Daoy (cell line): ENCODE measurements at places on chromosomes 16 and 17. TPM values are rescaled to one million over a fixed set of nuclear protein-coding genes. Genes with fewer than 3 reads are reported as not detected.

The OMG gene
- not detected in 2 replicates for total RNA-seq

The RHBDL1 gene
- total RNA-seq, result 0.11 and 1.5 TPM in 2 replicates

The C16orf74 gene
- 14.1 and 17.8 TPM in 2 replicates for total RNA-seq

The PRKCB gene
- total RNA-seq, result 2.2 and 3.6 TPM in 2 replicates

The HSD17B1 gene
- total RNA-seq, result under 0.01 and 0.09 TPM in 2 replicates

The GAS2L2 gene
- not detected in 2 replicates for total RNA-seq

The SLC6A2 gene
- not detected in 2 replicates for total RNA-seq

The AKTIP gene
- total RNA-seq, result 7.6 and 14.1 TPM in 2 replicates

DNA sequence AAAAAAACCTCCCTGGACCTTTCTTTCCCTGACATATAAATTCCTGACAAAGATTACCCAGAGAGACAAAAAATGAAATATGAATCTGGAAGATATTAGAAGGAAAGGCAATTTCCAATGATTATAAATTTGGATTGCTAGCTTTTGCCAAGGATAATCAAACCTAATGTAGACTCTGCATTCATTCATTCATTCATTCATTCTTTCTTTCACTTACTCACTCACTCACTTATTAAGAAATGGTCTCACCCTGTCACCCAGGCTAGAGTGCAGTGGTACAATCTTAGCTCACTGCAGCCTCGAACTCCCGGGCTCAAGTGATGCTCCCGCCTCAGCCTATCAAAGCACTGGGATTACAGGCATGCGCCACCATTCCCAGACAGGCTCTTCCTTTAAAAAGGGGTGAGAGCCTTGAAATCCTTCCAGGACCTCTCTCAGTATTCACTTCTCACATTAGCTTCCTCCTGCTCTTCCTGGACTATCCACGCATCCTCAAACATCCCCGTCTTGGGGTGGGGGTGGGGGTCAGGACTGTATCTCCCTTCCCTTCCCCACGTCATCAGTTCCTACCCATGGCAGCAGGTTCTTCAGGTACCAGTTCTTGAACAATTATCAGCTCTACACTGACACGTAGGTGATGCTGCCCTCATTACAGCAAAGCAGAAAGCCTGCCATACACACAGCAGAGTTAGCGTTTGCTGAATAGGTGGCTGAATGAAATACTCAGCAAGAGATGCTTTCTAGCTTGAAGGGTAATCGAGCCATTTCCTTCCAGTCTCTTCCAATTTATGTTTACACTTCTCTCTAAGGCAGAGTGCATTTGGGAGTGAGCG, 19.8 kb downstream of the PRPSAP1 start:
- no peak for DNase-seq

GRCh38 chr17:32518646-32519227, 31.9 kb downstream of the CDK5R1 start:
- DNase-seq, result no peak

DNA sequence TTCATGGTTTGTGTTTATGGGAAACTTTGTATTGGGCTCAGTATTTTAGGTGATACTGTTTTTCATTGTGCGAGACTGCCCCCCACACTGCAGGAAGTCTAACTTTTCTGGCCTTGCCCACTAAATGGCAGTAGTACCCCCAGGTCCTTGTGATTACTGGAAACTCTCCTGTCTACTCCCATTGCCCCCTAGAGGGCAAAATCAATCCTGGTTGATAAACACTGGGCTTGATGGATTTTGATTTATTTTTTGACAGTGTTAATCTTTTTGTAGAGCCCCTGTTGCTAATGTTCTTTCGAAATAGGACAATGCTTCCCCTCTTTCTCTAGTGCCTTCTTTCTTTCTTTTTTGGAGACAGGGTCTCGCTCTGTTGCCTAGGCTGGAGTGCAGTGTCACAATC, 15.5 kb downstream of the METTL9 start:
- DNase-seq, result no peak

DNA sequence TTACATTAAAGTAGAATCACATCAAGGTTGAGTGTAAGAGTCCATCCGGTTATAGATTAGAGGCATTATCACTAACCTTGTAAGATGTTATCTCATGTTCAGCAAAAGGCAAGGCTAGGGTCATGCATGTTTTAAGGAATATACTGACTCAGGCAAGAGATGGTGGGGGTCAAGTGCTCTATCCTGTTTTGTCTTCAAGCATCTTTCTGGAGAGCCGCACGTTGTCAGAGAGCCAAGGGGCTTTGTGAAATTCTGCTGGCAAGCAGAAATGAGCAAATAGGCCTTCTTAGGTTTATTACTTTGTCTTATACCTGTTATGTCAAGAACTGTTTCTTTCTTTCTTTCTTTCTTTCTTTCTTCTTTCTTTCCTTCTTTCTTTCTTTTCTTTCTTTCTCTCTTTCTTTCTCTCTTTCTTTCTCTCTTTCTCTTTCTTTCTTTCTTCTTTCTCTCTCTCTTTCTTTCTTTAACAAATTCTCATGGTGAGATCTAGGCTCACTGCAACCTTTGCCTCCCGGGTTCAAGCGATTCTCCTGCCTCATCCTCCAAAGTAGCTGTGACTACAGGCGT, 47.3 kb upstream of the IL34 start:
- no peak for DNase-seq

GRCh38 chr16:83433201-83433600, 374.6 kb upstream of the HSBP1 start:
- DNase-seq, result no peak

DNA sequence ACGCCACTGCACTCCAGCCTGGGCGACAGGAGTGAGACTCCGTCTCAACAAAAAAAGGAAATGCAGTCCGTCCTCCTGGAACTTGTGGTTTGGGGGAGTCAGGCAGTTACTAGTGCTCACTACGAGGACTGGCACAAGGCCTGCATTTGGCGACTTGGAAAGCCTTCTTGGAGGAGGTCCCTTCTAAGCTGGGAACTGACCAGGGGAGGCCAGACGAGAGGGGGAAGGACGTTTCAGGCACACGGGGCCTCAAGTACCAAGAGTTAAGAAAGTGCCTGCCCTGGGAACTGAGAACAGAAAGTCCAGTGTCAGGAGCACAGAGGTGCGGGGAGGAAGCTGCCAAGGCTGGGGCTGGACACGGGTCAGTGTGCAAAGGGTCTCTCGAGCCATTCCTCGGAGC, 89.9 kb downstream of the ABR start:
- DNase-seq, result no peak

- DNase-seq, result peak; percentile 17
Observed at GRCh38 chr17:28612936-28613872, 781 bp downstream of the RSKR start.

DNA sequence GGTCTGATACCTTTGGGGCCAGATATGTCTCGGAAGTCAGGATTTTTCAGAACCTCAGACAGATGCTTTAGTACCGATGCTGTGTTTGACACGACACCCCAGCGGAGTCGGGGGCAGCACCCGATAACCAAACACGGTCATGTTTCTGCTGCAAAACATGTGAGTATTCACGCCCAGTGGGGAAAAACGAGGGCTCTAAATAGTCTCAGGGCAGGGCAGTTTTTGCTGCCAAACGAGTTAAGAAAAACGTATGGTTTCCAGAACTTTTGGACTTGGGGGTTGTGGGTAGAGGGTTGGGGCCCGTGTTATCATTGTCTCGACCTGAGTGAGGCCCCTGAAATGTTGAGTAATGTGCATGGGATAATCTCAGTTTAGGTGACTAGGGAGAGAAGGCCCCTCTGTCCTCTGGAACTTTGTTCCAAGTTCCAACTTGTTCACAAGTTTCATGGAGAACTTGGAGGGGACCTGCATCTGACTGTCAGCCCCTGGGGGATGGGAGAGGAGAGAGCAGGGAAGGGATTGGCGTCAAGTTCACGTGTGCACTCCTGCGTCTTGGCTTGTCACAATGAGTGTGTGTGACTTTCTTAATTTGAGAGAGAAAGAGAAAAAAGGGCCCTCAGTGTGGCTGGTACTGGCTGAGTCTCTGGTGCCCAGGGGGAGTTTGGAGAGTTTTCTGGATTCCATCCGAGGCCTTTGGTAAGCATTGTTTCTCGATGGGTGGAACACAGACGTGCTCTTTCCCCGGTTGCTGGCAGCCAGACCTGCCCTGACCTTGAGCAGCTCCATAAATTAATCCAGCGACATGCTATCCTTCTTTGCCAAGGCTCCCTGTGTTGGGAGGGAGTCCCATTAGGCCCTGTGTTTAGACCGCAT, 83.9 kb upstream of the CIBAR2 start:
- DNase-seq, result no peak

- no peak for DNase-seq
Observed at GRCh38 chr16:28126684-28127620, 63.4 kb upstream of the GSG1L start.

DNA sequence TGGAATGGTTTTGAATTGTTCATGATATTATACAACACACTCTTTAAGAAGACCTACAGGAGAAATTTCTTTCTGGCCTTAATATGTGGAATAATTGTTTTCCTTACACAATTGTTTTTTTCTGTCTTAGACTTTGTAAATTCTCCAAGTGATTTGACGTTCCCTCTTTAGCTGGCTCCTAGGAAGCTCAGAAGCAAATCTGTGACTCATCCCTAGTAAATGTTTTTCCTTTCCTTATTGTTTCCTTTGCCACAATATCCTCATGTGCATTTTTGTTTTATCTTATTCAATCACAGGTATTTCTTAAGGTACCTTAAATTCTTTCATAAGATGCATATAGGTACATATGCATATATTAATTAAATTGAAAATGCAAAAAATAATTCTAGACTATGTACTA, 13.5 kb downstream of the KIAA0753 start:
- DNase-seq, result no peak

DNA sequence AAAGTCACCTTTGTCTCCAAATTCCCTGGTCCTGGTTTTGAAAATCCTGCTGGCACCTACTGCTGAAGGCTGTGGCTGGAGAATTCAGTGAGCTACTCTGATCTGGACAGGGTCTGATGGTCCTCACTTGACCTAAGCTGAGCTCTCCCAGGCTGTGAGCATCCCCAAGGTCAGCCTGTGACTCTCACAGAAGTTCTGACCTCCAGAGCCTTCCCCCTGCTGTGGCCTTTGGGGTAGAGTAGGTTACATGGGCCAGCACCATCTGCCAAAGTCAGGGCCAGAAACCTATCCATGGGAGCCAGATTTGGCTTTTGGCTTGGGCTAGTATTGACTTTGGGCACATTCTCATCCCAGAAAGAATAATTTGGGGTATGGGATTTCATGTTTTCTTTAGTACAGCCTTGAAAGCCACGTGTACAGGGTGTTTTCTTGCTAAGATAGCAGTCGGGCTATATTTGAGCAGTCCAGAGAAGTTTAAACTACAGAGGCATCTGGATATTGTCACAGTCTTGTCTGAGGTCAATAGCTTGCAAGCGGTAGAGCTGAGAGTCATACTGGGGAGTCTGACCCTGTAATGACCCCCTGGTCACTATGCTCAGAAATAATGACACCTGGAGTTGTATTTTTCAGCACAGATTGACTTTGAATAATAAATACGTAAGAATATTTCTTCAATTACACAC, 6.2 kb upstream of the AGRP start:
- DNase-seq, result no peak

GRCh38 chr16:8878523-8878911, 3.6 kb upstream of the LITAFD start:
- peak; percentile 42 for DNase-seq

DNA sequence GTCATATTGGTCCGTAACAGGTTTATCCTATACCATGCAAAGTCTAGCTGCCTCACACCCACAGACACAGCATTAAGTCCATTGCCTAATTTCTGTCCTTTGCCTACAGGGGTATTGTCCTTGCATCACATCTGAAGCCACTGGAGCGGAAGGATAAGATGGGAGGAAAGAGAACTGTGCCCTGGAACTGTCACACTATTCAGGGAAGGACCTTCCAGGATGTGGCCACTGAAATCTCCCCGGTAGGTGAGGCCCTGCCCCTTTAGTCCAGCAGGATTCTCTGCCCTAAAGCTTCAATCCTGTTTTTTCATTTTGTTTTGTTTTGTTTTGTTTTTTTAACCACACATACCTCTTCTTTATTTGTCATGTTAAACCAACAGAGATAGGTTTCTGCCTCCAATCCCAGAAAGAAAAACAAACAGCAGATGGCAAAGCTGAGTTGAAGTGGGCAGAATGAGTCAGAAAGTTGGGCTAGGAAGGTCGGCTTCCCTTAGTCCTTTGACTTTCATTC, 2.2 kb upstream of the EFTUD2 start:
- peak; percentile 88 for DNase-seq

GRCh38 chr16:73006026-73006425, 41.9 kb downstream of the ZFHX3 start:
- no peak for DNase-seq

DNA sequence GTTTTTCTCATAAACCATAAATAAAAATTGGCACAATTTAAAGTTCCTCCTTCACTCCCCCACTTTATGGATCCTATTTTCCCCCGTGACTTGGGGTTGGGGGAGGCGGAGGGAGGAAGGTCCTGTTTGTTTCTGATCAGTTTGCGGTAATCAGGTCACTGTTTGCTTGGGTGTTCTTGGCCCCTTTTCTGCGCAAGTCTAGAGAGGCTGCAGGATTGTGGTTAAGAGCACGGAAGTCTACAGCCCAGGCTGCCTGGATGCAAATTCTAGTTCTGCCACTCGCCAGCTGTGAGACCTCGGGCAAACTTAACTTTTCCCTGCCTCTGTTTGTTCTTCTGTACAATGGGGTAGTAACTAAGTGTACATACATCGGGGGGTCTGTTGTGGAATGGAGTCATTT, 12.1 kb downstream of the ATP2C2 start:
- DNase-seq, result no peak

- DNase-seq, result no peak
Observed at GRCh38 chr17:17075125-17075781, 33.0 kb downstream of the MPRIP start.

- DNase-seq, result no peak
Observed at GRCh38 chr16:11211977-11212797, 43.8 kb downstream of the SOCS1 start.

GRCh38 chr16:64380751-64381150, 741.1 kb downstream of the CDH11 start:
- DNase-seq, result no peak

- no peak for DNase-seq
Observed at GRCh38 chr16:662095-662494, 5.8 kb upstream of the RHOT2 start.

GRCh38 chr16:54928411-54929089, 2.1 kb upstream of the IRX5 start:
- DNase-seq, result peak; percentile 63

DNA sequence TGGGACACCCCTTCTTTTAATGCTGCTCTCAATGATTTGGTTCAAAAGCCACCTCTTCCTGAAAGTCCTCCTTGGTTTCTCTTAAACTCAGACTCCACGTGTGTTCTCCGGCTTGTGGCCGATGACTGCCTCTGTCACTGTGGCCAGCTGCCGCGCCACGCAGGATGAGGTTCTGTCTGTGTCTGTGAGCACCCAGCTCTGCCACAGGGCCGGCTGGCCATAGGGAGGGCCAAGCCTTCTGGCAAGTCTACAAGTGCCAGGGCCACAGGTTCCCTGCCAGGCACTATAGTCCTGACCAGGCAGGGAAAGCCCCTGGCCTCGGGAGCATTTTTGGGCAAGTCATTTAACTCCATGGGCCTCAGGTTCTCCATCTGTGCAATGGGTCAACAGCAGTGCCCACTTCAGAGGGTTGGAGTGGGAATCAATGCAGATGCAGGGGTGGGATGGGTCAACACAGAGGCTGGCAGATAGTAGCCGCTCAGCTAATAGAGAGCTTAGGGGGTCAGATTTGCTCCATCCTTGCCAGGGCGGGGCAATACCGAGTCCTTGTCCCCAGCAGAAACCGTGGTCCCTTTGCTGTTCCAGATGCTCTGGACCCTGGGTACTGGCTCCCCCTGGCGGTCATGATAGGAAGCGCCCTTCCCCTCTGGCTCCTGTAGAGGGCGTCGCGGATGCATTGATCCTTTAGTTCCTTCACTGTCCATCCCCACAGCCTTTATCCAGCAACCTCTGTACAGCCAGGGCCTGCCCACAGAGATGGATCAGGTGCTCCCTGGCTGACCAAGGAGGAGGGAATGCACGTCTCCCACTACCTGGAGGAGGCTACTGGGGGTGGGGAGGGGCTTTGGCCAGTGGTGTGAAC, 19.3 kb upstream of the ADGRG3 start:
- DNase-seq, result peak; percentile 79
